ENCODE measurements at places on chromosomes 2 and 18.

GRCh38 chr2:34734662-34735061 lies 1135.6 kb upstream of the FAM98A start:
- no peak for DNase-seq

- no peak for DNase-seq
Observed at GRCh38 chr2:24682304-24682703, 110.9 kb downstream of the PTRHD1 start.

- no peak for DNase-seq
Observed at GRCh38 chr2:203949228-203949627, 12.7 kb downstream of the ICOS start.

- no peak for DNase-seq
Observed at GRCh38 chr2:213764849-213765248, 480.6 kb downstream of the SPAG16 start.

- DNase-seq: no peak
Observed at GRCh38 chr2:7812231-7812995, 869.4 kb upstream of the ID2 start.

DNA sequence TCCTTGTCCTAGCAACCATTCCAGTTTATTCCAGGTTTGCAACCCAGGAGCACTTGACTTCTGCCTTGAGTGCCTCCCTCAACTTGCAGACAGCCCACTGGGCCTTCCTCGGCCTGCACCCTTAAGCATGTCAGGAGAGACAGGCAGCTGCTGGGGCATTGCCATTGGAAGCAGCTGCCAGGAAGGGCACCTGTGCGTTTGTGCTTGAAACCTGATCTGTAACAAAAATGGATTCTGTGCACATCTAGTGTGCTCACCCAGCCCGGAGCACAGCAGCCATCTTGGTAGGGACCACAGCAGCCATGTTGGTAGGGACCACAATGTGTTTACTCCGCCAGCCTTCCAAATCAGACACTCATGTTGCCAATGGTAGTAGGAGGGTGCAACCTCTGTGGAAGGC lies 44.3 kb upstream of the GLI2 start:
- no peak for DNase-seq

GRCh38 chr2:165725421-165725820 lies 68.6 kb downstream of the GALNT3 start:
- DNase-seq: no peak

GRCh38 chr2:149715005-149715592 lies 127.5 kb upstream of the MMADHC start:
- no peak for DNase-seq

DNA sequence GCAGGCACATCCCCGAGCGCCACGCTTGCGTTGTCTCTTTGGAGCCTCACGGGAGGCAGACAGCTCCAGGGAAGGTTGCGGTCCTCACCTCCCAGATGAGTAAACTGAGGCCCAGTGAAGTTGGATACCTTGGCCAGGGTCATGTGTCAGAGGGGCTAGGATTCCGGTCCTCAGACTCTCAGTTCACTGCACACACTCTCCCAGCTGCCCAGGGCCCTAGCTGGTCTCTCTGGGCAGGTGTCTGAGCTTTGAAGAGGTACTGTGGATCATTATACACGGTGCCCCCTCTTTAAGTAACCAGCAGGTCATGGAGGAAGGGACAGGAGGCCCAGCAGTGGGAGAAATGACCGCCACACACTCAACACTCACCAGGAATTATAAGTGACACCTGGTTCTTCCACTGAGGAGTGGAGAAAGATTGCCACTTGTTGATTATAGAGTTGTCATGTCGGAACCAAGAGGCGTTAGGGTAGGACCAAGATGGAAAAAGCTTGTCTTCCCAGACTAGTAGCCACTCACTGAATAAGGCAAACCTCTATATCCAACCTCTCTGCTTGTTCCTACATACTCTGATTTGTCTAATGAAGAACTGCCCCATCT lies 588 bp downstream of the TMEM214 start:
- no peak for DNase-seq
